Sigmoid colon (tissue), 7 donors: ENCODE measurements at places on chromosomes 6 and 20. TPM values are rescaled to one million over a fixed set of nuclear protein-coding genes. Genes with fewer than 3 reads are reported as not detected.

DNA sequence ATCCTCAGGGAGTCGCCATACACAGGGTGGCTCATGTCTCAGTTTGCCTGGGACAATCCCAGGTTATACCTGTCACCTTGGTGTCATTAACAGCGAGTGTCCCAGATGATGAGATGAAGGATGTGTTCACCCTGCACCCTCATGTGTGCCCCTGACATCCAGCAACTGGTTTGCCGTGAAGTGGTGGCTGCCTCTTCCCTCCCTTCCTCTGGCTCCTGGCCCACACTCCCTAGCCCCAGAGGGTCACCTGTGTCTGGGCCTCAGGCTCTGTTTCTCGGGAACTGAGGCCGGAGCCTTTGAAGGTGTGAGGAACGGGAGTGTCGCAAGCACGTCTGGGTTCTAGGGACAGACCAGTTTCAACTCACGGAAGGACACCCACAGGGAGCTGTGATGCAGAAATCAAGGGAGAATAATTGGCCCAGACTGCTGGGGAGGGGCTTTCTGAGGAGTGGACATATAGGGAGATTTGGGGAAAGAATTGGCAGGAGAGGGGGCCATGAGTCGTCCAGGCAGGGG, 35.8 kb upstream of the PHACTR3 start:
- H3K36me3 ChIP-seq = no peaks in the 10 kb centered on the region
- H3K27ac ChIP-seq = no peak overlapping the region
- H3K4me1 ChIP-seq = peaks cover 4% of the 10 kb centered on the region

GRCh38 chr6:142735204-142735603, 209.8 kb downstream of the HIVEP2 start:
- no peak overlapping the region for H3K27ac ChIP-seq
- no peak for DNase-seq
- H3K4me1 ChIP-seq = no peaks in the 10 kb centered on the region
- H3K36me3 ChIP-seq = no peaks in the 10 kb centered on the region
- H3K27me3 ChIP-seq = no peaks in the 10 kb centered on the region

Gene PARD6B
- polyA plus RNA-seq = 5.1 TPM

GRCh38 chr6:53828966-53829697, 34.3 kb downstream of the LRRC1 start:
- peaks cover 71% of the 10 kb centered on the region for H3K4me1 ChIP-seq
- H3K36me3 ChIP-seq = no peaks in the 10 kb centered on the region
- no peak for DNase-seq
- H3K27me3 ChIP-seq = no peaks in the 10 kb centered on the region
- no peak overlapping the region for H3K4me3 ChIP-seq

Gene RBL1
- polyA plus RNA-seq = 0.92 TPM

DNA sequence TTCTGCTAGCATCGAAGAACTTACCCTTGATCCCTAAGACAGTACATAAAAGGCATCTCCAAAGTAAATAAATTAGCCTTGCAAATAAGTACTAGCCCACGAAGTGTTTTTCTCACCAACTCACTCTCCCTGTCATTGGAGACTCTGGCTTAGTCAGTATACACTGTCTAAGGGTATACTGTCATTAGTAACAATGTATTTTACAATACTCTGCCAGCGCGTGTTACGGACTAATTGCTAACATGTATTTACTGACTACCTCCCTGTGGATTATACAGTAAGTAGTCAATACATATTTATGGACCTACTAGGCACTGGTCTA, 72.1 kb downstream of the NFATC2 start:
- H3K4me3 ChIP-seq = no peak overlapping the region
- H3K36me3 ChIP-seq = no peaks in the 10 kb centered on the region
- H3K27ac ChIP-seq = no peak overlapping the region
- no peak for DNase-seq

Gene CTAGE9
- polyA plus RNA-seq = not detected

Gene AARS2
- polyA plus RNA-seq = 2.4 TPM
